NCI-H2081 (cell line): ENCODE measurements at places on chromosomes 1 and 21.
A peak's percentile ranks its signal among the peaks of the same experiment; 100 is the strongest.

GRCh38 chr1:100883963-100884362 is 10.7 kb downstream of the EXTL2 start:
- no peak for DNase-seq

GRCh38 chr1:10935246-10935645 is 77.2 kb upstream of the TARDBP start:
- DNase-seq = no peak

- peak; percentile 52 for DNase-seq
These were observed 4.1 kb downstream of the UQCRHL start for GRCh38 chr1:15803380-15803779.

GRCh38 chr21:46156678-46157077 is 1.3 kb upstream of the FTCD start:
- no peak for DNase-seq

DNA sequence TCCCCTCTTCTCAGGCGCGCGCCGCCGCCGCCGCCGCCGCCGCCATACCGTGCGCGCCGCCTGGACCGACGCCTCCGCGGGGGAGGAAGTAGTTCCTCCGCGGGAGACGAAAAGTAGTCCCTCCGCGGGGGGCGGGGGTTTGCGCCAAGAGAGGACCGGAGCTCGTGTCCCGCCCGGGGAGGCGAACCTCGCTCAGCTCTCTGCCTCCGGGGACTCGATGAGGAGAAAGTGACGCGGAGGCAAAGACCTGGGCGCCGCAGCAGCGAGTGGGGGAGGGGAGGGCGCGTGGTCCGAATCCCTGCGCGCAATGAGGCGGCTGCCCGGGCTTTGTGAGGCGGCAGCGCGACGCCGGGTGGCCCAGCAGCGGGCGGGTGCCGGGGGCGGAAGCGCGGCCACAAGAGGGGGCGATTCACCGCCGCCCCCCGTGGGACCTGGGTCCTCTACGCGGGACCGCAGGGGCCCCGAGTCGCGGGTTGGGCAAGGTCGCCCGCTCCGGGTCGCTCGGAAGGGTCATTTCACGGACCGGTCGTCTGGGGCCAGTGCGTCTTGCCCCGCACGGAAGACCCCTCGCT is at the start of gene BRWD1:
BRWD1 (minus strand) TSS at position 62 of the 572 bp plus-strand sequence. CDS start 141 bp downstream, outside the sequence.
- DNase-seq = peak; percentile 88
